Activated CD8-positive, alpha-beta memory T cell treated with anti-CD3 and anti-CD28 coated beads for 1 hour (primary cell): ENCODE measurements at places on chromosomes 11 and 22.
A peak's percentile ranks its signal among the peaks of the same experiment; 100 is the strongest.

DNA sequence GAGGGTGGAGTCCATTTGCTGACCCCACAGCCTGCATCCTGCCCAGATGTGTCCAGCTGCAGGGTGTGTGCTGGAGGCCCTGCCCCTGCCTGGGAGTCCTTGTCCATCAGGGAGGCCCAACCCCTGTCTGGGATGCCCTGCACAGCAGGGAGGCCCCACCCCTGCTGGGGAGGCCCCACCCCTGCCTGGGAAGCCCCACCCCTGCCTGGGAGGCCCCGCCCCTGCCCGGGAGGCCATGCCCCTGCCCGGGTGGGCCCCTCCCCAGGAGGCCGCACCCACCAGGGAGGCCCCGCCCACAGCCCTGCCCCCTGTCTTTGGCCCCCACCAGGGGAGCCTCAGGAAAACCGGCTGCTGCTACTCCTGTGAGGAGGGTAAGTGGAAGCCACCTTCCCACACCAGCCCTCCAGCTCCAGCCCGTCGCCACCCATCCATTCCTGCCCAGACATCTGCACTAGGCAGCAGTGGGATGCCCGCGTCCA is 37.2 kb downstream of the MUC5B start:
- peak; percentile 19 for DNase-seq

GRCh38 chr22:32951076-32951806 is 106.9 kb downstream of the SYN3 start:
- no peak for DNase-seq

DNA sequence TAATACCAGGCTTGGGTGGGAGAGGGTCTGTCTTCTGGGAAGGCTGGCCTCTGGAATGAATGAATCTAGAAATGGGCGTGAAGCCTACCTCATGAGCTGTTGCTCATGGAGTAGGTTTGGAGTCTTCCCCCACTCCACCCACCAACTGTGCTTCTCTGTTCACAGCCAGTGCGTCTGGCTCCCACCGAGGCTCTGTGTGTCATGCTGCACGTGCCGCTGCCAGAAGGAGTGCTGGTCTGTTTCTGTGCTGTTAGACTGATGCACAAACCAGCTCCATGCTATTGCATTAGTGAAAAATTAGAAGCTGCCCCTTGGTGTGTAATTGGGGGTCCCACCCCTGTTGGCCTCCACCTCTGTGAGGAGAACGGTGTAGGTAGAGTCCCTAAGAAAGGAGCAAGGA is 132.3 kb upstream of the PARVA start:
- DNase-seq: no peak

- DNase-seq: no peak
These were observed 283.0 kb downstream of the RAB38 start for GRCh38 chr11:87892291-87892690.

- no peak for DNase-seq
These were observed 3.1 kb upstream of the SLC35C1 start for GRCh38 chr11:45801723-45802315.
